ENCODE measurements at places on chromosomes 7 and 10.

DNA sequence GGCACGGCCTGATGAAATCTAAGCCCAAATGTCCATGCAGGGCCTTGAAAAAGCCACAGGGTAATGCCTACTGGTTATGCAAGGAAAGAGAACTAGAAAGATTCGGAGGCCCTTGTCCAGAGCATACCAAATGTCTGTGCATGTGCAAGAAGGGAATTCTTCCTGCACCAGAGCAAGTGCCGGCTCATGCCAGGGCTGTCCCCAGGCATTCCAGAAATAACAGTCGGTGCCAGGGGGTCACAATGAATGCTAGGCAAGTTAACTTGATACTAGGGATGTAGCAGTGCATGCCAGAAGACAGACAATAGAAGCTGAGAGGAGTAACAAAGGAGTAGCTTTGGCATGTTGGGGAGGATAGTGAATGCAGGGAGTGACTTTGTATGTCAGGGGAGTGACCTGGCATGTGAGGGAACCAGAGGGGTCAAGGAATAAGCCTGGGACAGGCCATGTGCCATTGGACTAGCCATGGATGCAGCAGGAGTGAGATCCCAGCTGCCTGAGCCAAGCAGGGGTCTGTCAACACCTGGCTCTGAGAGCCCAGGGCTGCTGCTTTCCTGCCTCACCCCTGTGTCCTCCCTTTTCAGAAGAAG, 119.5 kb upstream of the UNC5B start:
- DNase-seq = no peak

GRCh38 chr7:80827239-80827633, 91.6 kb downstream of the SEMA3C start:
- no peak for DNase-seq

DNA sequence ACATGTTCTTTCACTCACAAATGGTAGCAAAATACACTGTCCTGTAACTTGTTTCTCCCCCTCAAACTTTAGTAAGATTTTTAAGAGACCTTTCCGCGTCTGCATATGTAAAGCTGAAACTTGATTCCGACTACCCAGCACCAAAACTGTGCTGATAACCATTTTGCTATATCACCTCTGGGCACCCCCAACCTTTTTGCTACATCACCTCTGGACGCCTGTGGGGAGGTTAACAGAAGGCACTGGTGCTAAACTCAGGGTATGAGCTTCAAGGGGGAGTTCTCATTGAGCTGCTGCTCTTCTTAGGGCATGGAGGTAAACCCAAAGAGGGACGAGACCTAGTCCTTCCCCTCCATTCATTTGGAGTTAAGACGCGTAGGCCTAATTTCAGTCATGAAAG, 67.6 kb upstream of the NFE2L3 start:
- no peak for DNase-seq

DNA sequence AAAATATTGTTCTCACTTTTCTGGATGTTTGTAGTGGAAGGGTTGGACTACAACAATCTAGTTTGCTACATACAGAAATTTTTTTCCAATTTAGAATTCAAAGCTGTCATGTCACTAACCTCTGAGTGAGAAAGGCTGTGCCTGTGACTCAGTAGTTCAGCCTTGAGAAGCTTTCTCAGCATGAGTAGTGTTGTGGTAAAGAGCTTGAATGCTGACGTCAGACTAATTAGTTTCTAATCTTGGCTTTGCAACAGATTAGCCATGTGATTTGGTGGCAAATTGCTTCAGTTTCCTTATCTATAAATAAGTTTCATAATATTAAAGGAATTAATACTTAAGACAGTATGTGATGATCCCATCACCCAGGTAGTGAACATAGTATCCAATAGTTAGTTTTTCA, 83.8 kb downstream of the ABCA13 start:
- DNase-seq = no peak

- DNase-seq = no peak
These were observed 170.0 kb upstream of the MKLN1 start for GRCh38 chr7:131157530-131158243.

- DNase-seq = no peak
These were observed 21.8 kb upstream of the CDK14 start for GRCh38 chr7:90574146-90574819.

GRCh38 chr7:28483908-28484605, 71.7 kb downstream of the CREB5 start:
- DNase-seq = no peak

DNA sequence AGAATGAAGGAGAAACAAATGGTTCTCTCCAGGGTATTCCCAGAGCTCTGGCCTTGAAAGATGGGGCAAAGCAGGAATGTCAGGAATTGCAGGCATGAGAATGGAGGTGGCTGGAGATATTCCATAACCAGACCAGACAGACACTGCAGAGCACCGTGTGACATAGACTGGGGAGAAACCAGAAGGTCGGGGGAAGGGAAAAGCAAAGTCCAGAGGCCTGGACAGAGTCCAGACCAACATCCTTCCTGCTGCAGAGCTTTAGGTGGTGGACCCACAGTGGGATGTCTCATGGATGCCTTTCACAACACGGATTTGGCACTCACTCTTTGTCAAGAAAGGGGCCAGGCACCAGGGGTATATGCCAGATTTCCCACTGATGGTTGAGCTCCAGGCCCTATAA, 177.2 kb upstream of the INHBA start:
- DNase-seq = no peak

- DNase-seq = no peak
These were observed 93.6 kb upstream of the IL6 start for GRCh38 chr7:22633286-22633953.

- no peak for DNase-seq
These were observed 1.2 kb downstream of the TSPAN12 start for GRCh38 chr7:120856621-120857352.

- DNase-seq = no peak
These were observed 91.6 kb downstream of the RAB11FIP2 start for GRCh38 chr10:117955176-117955575.

- no peak for DNase-seq
These were observed 202.9 kb downstream of the RPS24 start for GRCh38 chr10:78236416-78237015.

- no peak for DNase-seq
These were observed 8.9 kb downstream of the GLI3 start for GRCh38 chr7:42227936-42228591.

GRCh38 chr10:67269828-67270227, 344.0 kb downstream of the LRRTM3 start:
- DNase-seq = no peak

- no peak for DNase-seq
These were observed 148.6 kb upstream of the SVIL start for GRCh38 chr10:29783201-29783947.

- DNase-seq = no peak
These were observed 145.4 kb upstream of the FAM171A1 start for GRCh38 chr10:15516256-15517085.

DNA sequence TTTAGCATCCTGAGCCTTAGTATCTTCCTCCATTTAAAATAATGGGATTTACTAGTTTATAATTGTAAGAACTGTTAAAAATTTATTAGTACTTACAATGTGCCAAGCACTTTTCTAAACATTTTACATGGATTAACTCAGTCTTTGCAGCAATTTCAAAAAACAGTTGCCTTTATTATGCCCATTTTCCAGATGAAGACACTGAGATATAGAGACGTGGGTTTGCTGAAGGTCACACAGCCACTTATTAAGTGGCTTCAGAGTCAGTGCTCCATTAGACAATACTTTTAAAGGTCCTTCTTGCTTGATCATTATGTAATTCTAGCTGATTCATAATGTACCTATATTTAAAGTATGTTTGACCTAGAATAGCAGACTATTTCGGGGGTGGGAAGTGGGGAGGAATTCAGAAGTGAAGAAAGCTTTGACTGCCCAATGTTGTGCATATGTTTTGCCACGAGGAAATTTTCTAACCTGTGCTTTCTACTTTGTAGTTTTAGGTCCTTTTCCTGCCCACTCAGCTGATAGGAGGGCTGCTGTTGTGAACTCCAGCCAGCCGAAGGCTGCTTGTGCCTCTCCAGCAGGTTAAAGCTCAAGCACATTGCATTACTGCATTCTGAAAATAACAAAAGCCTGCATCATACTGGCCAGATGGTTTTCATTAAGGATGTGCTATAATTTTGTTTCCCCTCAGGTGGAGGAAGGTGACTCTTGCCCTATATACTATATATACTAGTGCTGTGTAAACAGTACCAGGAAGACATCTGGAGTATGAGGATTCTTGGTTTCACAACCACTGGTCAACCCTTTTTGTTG, 4.3 kb downstream of the PLEKHA8 start:
- no peak for DNase-seq

DNA sequence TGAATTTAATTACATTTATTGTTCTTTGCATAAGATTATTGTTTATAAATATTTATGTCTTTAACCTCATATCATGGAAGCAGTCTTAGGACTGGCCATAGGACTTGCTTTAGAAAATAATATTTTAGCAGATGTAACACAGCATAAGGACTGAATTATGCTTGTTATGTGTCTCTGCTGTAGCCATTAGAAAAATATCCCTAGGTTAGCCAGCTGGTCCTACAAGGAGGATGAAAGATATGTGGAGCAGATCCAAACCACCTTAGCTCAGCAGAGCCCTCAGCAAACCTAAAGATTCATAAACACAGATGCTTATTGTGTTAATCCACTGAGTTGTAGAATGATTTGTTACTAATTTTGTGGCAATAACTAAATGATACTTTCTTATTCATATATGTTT, 166.0 kb upstream of the COL1A2 start:
- DNase-seq = no peak

- no peak for DNase-seq
These were observed 92.8 kb upstream of the FAM133B start for GRCh38 chr7:92682903-92683539.

- no peak for DNase-seq
These were observed 455.7 kb downstream of the DGKB start for GRCh38 chr7:14446829-14447228.

DNA sequence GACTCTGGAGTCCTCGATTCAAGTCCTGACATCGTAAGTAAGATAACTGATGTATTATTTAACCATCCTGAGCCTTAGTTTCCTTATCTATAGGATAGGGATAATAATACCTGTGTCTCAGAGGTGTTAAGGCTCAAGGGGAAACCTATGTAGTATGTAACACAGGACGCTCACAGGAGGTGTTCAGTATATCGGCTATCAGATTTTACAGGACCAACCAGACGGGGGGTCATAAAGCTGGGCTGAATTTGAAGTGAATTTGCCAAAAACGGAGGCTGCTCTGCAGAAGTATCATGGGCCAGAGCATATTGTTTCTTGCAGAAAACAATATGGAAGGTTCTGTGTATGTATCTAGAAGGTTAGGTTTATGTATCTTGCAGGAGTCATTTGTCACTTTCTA, 11.1 kb upstream of the ZNF282 start:
- no peak for DNase-seq

- no peak for DNase-seq
These were observed 15.3 kb downstream of the ZFAND4 start for GRCh38 chr10:45657033-45657926.

- no peak for DNase-seq
These were observed 18.2 kb downstream of the BAG3 start for GRCh38 chr10:119669331-119669730.

- DNase-seq = no peak
These were observed 188.3 kb downstream of the MAD1L1 start for GRCh38 chr7:2044311-2044882.

DNA sequence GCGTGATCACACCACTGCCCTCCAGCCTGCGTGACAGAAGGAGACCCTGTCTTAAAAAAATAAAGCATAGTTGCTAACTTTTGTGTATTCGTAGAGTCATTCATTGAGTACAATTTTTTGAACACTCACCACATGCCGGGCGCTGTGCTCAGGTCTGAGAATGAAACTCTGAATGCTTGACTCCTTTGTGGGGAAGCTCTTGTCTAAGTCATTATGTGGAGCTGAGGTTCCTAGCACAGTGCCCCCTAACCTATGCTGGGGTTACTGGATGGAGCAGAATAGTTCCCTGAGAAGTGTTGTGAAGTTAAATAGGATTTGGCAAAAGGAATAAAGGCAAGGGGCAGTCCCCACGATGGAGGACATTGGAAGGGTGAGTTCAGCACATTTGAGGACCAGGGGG, 123.3 kb downstream of the CELF2 start:
- DNase-seq = no peak

- peak; percentile 63 for DNase-seq
These were observed at the start of gene PIK3AP1 for GRCh38 chr10:96720422-96721206. Gene PIK3AP1 (minus strand): TSS chr10:96720514. CDS start chr10:96720394, 120 bp downstream.

- no peak for DNase-seq
These were observed 94.3 kb downstream of the CCDC71L start for GRCh38 chr7:106566672-106567071.

All from activated CD8-positive, alpha-beta memory T cell treated with anti-CD3 and anti-CD28 coated beads, Interleukin-2, amount 10 ng/mL, durations not matched to agents 7 days and 5 days (primary cell).